Stimulated activated CD8-positive, alpha-beta memory T cell treated with anti-CD3 and anti-CD28 coated beads, Interleukin-4, amount 100 ng/mL, for 1 hour (primary cell): ENCODE measurements at places on chromosomes 1 and 21.

GRCh38 chr1:205369701-205370123 is 13.0 kb upstream of the KLHDC8A start:
- no peak for DNase-seq

GRCh38 chr1:41162441-41162840 is 79.7 kb downstream of the SCMH1 start:
- no peak for DNase-seq

GRCh38 chr1:111505641-111506119 is 2.2 kb upstream of the ADORA3 start:
- no peak for DNase-seq

- no peak for DNase-seq
These were observed 49.1 kb upstream of the IFNLR1 start for GRCh38 chr1:24235921-24236788.

DNA sequence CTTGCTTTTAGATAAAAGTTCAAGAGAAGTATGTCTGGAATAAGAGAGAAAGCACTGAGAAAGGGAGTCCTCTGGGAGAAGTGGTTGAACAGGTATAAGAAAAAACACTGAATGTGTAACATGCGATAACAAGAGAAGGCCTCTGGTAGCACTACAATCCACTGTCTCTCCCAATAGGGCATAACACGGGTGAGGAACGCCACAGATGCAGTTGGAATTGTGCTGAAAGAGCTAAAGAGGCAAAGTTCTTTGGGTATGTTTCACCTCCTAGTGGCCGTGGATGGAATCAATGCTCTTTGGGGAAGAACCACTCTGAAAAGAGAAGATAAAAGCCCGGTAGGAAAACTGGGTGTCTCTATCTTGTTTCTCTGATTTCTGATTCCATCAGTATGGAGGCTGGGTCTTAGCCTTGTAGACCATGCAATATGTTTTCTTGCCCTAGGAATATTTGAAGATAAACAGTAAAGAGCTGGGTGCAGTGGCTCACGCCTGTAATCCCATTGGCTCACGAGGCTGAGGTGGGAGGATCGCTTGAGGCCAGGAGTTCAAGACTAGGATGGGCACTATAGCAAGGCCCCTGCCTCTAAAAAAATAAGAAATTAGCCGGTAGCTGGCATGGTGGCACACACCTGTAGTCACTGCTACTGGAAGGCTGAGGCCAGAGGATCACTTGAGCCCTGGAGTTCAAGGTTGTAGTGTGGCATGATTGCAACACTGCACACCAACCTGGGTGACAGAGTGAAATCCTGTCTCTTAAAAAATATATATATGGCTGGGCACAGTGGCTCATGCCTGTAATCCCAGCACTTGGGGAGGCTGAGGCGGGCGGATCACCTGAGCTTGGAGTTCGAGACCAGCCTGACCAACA is 40.4 kb downstream of the DAP3 start:
- no peak for DNase-seq

GRCh38 chr1:17615157-17615556 is 75.7 kb downstream of the ARHGEF10L start:
- DNase-seq, result no peak

DNA sequence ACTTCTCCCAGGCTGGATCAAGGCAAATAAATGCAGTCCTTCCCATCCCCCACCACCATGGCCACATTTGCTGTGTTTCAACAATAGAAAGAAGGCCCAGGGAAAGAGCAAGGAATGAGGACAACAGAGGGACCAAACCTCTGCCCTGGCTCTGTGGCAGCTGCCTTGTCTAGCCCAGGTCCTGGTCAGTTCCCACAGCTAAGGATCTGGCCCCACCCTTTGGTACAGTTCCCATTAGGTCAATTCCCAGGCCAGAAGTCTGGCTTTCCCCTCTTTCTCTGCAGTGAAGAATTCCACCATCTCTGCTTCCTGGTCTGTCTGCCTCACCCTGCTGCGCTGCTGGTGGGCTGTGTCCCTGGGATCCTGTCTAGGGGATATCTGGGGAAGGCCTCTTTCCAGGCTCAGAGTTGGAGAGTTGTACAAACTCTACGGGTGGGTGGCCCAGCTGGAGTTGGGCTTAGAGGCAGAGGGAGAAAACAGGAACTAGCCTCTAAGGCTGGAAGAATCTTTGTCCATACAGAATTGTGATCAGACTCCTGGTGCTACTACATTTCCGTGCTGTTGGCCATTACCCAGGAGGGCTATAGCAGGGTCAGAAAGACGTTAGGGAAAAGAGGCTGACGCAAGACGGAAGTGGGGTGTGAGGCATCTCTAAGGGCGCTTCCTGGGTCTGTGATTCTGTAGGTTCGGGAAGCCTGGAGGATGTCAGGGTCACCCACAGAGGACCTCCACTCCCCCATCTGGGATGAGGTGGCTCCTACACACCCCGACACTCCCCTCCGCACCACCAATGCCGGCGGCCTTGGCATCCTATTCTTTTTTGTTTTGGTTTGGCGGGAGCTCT is 953 bp upstream of the NDUFS2 start:
- no peak for DNase-seq

- DNase-seq, result no peak
These were observed 66.6 kb upstream of the HOOK1 start for GRCh38 chr1:59748123-59748522.

GRCh38 chr1:243411472-243411871 is 155.6 kb downstream of the SDCCAG8 start:
- DNase-seq, result no peak

DNA sequence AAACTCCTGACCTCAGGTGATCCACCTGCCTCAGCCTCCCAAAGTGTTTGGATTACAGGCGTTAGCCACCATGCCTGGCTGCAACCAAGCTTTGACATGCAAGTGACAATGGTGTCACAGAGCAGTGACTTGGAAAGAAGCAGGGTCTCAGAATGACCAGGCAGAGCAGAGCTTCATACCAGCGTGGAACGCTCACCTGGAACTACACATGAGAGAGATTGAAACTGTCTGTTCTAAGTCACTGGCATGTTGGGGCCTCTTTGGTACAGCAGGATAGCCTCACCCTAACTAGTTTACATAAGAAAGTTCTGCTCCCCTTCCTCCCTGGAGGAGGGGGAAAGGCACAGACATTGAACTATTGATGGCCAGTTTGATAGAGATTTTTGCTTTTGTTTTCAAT is 47.5 kb upstream of the ITPKB start:
- DNase-seq, result no peak

DNA sequence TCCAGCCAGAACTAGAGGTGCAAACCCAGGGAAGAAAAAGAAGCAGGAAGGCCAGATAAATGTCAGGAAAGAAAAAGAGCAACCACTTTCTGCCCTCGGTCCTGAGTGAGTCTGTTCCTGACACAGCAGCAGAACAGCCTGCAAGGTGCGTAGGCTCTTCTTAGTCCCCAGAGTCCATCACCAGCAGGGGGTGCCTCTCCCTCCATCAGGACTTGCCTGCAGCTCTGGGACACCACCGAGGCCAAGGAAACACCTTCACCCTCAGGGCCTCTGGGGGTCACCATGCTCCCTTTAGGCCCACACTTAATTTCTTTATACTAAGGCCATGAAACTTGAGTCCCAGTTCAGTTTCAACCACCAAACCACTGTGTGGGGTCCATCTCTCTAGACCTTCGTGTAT is 43.7 kb upstream of the NFASC start:
- DNase-seq, result no peak

- DNase-seq, result no peak
These were observed 482.9 kb downstream of the PTPRU start for GRCh38 chr1:29719253-29719652.

DNA sequence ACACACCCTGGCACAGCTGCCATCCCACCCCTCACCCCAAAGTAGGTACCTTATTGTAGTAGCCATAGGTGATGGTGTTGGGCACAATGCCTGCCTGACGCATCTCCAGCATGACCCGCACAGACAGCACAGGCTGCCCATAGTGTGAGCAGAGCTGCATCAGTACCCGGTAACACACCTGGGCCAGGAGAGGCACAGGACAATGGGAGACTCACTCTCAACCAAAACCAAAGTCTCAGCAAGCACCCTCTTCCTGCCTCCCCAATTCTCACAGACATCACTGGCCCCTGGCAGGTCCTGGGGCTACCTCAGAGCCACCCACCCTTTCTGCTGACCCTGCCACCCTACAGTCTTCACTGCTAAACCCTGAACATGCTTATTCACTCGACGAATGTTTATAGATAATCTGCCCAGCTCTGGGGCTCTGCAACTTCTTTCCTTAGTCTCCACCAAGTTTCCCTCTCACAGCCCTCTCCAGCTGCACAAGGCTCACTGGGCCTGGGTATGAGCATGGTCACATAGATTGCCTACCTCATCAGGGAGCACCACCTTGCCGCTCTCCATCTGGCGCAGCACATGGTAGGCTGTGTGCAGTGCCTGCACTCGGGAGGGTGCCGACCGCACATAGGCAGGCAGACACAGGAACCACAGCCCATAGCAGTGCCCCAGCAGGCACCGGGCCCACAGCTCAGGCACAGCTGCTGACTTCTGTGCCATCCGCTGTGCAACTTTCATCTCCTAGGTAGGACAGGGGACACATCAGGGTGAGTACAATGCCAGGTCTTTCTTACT is 10.3 kb downstream of the DENND4B start:
- DNase-seq, result no peak

DNA sequence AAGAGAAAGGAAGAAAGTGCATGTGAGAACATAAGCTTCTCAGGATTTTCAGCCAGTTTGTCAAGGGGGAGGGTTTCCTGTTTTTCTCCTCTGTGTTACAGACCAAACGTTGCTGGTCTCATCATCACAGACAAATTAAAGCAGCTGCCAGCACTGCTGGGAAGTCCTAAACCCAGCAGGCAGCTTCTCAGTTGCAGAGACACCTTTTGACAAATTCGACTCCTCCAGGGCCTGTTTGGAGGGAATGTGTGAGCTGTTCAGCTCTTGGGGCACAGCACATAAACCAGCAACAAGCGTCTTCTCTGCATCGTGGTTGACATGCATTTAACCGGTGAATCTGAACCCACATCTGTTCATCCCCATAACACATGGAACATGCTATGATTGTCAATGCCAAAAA is 454.6 kb upstream of the RUNX1 start:
- no peak for DNase-seq

DNA sequence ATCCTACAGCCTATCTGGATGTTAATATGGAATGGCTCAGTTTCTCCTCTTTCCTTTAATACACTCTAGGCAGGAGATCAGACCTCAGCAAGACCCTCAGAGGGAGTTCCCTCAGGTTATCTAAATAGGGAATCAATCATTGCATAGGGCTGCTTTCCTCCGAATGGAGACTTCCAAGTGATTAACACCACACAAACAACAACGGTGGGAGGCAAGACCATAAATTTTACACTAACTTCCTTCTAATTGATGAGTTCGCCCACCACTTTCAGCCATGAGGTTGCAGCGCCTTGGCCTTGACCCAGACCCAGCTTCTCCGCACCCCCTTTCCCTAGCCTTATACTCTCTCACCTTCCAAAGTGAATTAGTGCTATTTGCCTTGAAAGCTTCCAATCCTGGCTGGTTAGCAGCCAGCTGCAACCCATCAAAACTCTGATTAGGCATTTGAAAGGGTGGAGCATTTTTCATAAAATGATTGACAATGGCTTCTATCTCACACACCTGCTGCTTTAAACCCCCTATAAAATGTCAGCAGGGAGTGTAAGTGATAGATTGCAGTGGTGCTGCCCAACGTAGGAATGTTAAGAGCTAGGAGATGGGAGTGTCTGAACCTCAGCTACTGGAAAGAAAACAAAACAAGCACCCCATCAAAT is 534.9 kb upstream of the USP24 start:
- no peak for DNase-seq

GRCh38 chr1:160797861-160798273 is 1.9 kb downstream of the LY9 start:
- DNase-seq, result peak; percentile 27

- DNase-seq, result no peak
These were observed 63.2 kb upstream of the EFHD2 start for GRCh38 chr1:15346346-15347030.
